ENCODE measurements at places on chromosomes 5 and 9.
A peak's percentile ranks its signal among the peaks of the same experiment; 100 is the strongest.

DNA sequence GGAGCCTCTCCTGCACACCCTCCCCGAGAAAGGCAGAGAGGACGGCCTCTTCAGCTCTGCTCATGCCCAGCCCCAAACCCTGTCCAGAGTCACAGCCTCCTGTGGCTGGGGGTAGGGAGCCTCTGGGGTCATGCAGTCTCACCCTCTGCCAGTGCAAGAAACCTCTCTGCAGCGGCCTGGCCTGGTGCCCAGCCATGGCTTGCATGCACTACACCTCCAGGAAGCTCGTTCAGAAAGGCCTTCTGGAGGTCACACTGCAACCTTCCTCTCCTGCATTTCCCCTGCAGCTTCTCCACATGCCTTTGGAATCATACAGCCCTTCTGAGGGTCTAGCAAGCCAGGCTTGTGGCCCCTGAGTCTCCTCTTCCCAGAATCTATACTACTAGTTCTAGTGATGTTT, 17.9 kb downstream of the CSF1R start:
- no peak for DNase-seq

GRCh38 chr5:146745931-146746577, 132.5 kb downstream of the PPP2R2B start:
- no peak for DNase-seq

DNA sequence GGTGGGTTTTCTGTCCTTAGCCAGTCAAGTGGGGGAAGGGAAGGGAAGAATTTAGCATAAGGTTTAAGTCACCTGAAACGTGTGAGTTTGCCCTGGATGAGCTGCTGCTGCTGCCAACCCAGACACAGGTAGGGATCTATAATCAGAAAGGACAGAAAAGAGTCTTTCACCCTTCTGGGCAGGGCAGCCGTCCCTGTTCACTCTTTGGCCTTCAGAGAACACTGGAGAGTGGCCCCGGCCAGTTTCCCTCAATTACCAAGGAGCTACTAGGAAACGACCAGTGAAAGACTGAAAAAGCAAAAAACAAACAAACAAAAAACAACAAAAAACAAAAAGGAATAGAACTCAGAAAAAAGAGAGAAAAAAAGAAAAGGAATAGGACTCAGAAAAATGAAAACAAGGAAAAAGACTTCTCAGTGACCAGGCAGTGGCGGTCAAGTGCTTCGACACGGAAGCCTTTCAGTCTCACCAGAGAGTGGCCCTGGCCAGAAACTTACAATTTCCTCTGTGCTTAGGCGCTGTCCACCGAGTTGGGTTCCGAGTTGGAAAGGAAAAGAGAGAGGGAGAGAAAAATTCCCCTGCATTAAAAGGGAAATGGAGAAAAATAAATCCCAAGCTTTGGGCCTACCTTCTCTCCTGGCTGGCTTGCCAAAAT, 2.5 kb upstream of the GM2A start:
- no peak for DNase-seq

GRCh38 chr5:136065588-136065987, 36.8 kb downstream of the TGFBI start:
- DNase-seq = no peak

DNA sequence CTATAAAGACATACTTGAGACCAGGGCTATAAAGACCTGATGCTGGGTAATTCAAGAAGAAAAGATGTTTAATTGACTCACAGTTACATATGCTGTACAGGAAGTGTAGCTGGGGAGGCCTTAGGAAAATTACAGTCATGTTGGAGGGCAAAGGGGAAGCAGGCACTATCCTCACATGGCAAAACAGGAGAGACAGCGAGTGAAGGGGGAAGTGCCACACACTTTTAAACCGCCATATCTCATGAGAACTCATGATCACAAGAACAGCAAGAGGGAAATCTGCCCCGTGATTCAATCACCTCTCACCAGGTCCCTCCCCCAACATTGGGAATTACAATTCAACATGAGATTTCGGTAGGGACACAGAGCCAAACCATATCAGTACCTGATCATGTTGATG, 89.9 kb upstream of the ADAMTSL1 start:
- DNase-seq = no peak

DNA sequence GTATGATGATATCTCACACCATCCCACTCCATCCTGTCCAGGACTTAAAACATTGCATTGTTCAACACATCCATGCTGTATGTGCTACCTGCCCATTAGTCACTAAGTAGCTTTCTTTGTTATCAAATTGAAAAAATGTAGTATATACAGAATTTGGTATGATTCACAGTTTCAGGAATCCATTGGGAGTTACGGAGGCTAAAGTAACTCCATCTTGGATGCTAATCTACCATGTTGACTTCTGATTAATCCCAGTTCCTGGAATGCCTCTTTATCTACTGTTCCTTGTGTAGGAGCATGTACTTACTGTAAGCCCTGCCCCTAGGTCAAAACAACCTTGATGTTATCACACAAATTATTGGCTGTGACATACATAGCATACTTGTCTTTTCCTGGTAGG, 38.9 kb upstream of the FOXB2 start:
- no peak for DNase-seq

DNA sequence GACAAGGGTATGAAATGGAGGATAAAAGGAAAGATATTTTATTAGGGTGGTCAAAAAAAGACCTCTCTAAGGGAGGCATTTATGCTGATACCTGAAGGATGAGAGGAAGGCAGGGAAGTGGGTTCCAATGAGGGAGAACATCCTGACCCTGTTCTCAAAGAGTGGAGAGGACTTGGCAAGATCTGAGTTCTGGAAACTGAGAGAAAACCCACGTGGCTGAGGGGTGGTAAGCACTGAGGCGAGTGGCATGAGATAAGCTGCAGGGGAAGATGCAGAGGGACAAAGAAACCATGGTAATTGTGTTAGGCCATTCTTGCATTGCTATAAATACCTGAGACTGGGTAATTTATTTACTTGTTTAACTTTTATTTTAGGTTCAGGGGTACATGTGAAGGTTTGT, 16.8 kb downstream of the SH3RF2 start:
- no peak for DNase-seq

GRCh38 chr9:13431692-13432091, 152.2 kb upstream of the MPDZ start:
- no peak for DNase-seq

GRCh38 chr5:76794871-76795270, 24.0 kb upstream of the F2RL1 start:
- DNase-seq = no peak

- no peak for DNase-seq
These were observed 1599.2 kb downstream of the MAT2B start for GRCh38 chr5:165104611-165105010.

GRCh38 chr5:58699762-58700118, 116.9 kb downstream of the RAB3C start:
- DNase-seq = no peak

- peak; percentile 34 for DNase-seq
These were observed 962 bp upstream of the TXN start for GRCh38 chr9:110257097-110257841.

- no peak for DNase-seq
These were observed 18.7 kb upstream of the SCGB3A1 start for GRCh38 chr5:180609817-180610550.

DNA sequence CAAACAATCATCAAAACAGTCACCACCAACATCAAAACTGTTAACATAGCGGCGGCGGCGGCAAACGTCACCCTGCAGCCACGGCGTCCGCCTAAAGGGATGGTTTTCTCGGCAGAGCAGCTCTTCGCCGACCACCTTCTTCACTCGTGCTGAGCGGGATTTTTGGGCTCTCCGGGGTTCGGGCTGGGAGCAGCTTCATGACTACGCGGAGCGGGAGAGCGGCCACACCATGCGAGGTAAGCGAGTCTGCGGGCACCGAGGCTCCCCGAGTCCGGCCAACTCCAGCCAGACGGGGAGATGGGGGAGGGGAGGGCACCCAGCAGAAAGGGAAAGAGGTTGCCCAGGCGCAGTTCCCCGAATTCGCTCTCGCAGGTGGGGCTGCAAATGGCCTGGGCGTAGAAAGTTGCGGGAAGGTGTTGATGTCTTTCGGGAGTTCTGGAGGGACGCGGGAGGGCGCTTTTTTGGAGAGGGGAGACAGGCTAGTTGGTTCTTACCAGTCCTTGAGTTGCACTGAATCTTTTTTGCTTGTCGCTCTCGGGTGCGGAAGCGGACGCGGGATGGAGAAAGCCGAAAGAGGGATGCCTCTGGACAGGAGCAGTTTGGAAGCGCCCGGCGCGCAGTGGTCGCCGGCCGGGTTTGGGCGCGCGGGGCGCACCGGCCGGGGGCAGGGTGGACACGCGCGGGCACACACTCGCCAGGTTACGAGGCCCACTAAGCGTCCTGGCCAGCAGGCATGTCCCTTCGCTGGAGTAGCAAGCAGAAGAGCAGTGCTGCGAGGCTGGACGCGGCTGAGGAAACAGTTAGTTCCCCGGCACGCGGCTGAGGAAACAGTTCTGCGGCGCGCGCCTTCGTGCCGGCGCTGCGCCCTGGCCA, 849 bp downstream of the RORB start:
- peak; percentile 21 for DNase-seq

DNA sequence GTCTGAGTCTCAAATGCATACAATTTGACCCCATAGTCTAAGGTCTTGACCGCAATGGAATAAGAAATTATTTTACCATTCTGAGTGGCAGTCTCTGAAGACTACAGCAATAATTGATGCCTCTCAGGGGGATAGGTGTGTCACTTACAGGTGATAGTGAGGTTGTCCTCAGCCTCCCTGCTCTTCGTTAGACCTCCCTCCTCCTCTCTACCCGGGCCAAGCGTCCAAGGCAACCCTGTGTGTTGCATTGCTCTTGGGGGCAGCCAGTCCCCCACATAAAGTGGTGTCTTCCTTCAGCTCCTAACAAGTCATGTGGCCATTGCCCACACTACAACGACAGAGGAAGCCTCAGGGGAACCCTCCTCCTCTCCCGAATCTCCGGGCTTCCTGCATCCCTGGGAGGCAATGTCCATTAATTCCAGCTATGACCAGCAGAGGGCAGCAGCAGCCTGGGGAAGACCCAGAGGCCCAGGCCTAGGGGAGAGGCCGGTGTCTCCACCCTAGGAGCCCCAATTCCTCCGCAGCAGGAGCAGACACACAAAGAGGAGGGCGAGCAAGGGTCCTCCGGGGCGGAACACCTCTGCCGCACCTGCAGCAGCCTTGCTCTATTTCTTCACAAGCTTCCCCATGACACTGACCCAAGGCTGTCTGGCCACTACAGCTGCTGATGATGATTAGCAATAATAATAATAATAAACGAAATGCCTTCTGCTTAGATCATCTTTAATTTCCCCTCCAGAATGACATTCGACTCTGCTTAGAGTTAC, 134.8 kb downstream of the KCNIP1 start:
- peak; percentile 23 for DNase-seq

DNA sequence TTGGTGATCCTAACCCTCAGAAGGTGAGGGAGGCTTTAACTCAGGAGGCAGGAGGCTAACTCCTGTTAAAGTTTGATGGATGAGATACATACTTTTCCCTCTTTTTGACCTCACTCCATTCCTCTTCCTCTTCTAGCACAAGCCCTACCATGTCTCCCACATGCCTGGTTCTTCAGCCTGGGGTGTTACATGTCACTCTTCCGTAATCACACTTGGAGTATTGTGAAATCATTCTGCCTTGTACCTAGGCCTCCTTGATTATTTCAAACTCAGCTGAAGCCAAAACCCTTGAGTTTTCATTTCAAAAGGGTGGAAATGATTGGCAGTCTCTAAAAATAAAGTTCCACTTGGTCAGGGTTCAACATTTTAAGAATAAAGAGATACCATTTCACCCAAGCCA, 1.8 kb downstream of the PLAC8L1 start:
- no peak for DNase-seq
